Muscle of back (tissue), 13 donors: ENCODE measurements at places on chromosomes 6 and 20. TPM values are rescaled to one million over a fixed set of nuclear protein-coding genes. Genes with fewer than 3 reads are reported as not detected.

The COL20A1 gene
- 17.0 TPM for polyA plus RNA-seq

The ADNP gene
- 65.8 TPM for polyA plus RNA-seq

The STMN3 gene
- 19.9 TPM for polyA plus RNA-seq

GRCh38 chr6:39417440-39417839, 94.9 kb upstream of the KCNK16 start:
- DNase-seq: no peak

DNA sequence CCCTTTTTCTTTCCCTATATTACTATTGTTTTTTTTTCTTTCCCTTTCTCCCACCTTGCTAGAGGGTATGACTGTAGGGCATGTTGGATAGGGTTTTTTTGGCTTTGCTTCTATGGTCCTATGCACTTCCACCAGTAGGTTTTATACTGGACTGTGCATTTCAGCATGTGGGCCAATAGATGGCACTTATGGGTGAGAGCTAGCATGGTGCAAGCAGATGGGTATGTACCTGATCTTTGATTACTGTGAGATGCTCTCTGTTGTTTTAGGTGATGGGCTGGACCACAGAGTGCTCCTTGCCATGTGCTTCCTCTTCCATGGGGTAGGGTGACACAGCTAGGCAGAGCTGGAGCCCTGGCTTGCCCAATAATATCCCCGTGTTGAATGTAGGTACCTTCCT, 128.5 kb upstream of the CHD6 start:
- DNase-seq: no peak

DNA sequence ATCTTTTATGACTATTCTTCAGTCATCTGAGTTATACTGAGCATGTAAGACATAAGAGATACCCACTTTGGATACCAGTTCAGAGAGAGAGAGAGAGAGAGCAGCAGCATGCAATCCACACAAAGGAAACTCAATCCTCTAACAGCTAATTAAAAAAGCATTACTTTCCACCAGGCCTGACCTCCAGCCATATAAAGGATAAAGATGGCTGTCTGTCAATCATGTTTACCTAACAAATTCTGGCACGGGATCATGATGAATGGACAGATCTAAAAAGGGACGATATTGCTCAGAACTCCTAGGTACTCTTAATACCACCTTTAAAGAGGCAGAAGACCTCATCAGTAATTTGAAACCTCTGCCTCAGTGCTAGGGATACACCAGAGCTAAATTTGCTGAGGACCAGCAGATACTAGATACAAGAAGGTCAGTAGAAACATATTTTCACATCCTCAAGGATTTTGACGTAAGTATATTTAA, 159.2 kb downstream of the RPS12 start:
- peak; percentile 14 for DNase-seq

GRCh38 chr20:24677626-24678315, 208.3 kb downstream of the SYNDIG1 start:
- DNase-seq: no peak
